ENCODE measurements at places on chromosomes 3 and 15. TPM values are rescaled to one million over a fixed set of nuclear protein-coding genes. Genes with fewer than 3 reads are reported as not detected.

STRIT1 gene
- not detected for total RNA-seq

IQCF5 gene
- total RNA-seq: not detected

SOX2 gene
- not detected for total RNA-seq

MYEF2 gene
- 11.0 TPM for total RNA-seq

CELSR3 gene
- 0.64 TPM for total RNA-seq

APBA2 gene
- 2.2 TPM for total RNA-seq

C3orf22 gene
- not detected for total RNA-seq

RLBP1 gene
- not detected for total RNA-seq

FAM107A gene
- 39.2 TPM for total RNA-seq

MOBP gene
- not detected for total RNA-seq

BSN gene
- total RNA-seq: 0.16 TPM

GLDN gene
- 194 TPM for total RNA-seq

CELF6 gene
- total RNA-seq: 1.6 TPM

PHLDB2 gene
- 142 TPM for total RNA-seq

INSYN1 gene
- total RNA-seq: 5.0 TPM

SMCO1 gene
- total RNA-seq: not detected

ERC2 gene
- total RNA-seq: 1.1 TPM

TYRO3 gene
- 63.4 TPM for total RNA-seq

PTX3 gene
- total RNA-seq: 618 TPM

HIGD2B gene
- not detected for total RNA-seq

CCR2 gene
- total RNA-seq: 3.3 TPM

TMIE gene
- 0.19 TPM for total RNA-seq

GRIP2 gene
- total RNA-seq: 0.71 TPM

DUOX2 gene
- total RNA-seq: 0.80 TPM

Data from mesenteric fat pad (tissue), 1 donor.